ENCODE measurements at places on chromosomes 7 and 10.

DNA sequence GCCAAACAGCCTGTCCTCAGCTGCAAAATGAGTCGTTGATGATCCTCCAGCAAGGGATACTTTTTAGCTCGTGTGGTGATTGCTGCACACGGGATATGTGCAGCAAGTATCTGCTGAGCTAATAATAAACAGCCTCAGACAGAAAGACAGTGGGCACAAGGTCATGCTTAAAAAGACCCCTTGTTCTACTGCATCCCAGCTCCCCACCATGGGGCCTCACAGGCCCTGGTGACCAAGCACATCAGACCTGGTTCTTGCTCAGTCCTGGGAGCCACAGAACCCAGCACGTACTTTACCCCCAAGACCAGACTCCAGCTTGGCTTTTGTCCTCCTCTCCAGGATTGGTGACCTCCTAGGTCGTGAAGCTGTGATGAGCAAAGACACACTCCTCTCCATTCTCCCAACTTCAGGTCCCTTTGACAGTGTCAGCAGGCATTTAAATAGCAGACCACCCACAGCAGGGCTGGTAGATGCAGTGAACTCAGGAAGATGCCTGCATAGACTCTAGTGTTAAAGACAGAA, 50.5 kb downstream of the EGFR start:
- DNase-seq = no peak

- DNase-seq = no peak
These were observed 1.1 kb upstream of the GPER1 start for GRCh38 chr7:1086588-1087464.

DNA sequence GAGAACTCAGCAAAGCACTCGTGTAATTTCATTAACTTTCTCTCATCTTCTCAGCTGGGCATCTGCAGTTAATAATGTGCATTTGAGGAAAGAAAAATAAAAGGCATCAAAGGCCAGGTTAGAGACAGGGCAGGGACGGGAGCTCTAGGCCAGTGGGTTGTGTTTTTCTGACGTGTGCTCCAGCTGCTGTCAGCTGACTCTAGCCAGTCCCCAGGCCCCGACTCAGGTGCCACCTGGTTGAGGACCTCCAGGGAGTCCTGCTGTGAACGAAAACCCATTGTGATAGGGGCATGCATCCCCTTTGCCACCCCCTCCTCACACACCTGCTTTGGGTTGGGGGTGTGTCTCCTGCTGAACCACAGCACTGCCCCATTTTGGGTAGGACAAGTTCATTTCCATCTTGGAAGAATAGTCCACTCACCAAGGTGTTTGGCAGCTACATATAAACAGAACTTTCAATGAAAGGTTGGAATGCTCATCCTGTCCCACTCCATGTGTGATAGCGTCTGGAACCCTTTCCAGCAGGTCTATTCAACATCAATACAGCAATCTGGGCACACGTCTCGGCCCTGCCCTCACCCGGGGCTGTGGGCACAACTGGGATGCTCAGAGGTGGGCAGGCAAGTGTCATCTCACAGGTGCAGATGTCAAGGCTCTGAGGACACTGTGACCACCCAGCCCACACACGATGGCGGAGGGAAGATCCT, 146.1 kb upstream of the FAM20C start:
- DNase-seq = no peak

DNA sequence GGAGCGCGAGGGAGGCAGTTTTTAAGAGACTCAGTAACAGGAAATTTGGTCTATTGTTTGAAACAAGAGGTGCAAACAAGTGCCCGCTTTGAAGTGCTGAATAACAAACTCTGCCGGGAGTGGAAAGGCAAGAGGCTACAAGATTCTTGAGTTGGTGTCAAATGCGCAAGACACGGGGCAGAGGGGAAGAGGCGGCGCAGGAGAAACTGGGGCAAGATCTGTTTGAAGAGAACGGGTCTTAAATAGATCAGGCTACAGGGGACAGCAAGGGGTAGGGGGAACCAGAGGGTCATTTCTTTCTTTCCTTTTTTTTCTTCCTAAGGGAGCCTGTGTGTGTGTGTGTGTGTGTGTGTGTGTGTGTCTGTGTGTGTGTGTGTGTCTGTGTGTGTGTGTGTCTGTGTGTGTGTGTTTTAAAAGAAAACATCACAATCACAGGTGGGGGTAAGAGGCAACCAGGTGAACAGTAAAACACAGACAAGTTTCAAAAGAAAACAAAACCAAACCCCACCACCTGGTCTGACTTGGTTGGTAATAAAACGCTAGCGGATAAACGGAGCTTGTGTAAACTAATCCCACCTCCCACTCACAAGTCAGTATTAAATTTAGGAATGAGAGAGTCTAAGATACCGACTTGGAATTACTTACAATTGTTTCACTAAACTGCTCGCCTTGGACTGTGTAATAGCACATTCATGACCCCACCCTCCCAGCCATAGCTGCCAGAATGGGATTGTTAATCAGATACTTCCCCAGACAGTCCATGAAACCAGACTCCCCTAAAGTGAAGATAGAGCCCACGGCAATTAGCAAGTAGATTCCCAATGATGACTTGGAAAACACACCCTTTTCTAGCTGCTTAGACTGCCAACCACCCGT, 13.1 kb upstream of the CUX1 start:
- no peak for DNase-seq
